ENCODE measurements at places on chromosomes 12 and 14.

DNA sequence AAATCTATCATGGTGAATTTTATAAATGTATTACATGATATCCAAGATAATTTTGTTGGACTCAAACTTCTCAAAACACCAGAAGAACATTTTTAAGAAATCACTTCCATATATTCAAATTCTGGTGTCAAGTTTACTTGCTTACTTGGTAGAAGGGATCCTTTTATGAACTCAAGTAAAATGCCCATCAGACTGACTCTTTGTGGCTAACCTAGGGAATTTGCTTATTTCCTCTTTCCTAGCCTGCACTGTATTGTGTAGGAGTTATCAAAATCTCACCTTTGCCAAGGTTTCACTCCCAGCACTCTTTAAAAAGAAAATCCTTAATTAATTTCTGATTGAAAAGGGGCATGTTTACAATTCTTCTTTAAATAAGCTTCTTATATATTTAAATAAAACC lies 196.5 kb downstream of the DUSP6 start:
- DNase-seq: no peak

DNA sequence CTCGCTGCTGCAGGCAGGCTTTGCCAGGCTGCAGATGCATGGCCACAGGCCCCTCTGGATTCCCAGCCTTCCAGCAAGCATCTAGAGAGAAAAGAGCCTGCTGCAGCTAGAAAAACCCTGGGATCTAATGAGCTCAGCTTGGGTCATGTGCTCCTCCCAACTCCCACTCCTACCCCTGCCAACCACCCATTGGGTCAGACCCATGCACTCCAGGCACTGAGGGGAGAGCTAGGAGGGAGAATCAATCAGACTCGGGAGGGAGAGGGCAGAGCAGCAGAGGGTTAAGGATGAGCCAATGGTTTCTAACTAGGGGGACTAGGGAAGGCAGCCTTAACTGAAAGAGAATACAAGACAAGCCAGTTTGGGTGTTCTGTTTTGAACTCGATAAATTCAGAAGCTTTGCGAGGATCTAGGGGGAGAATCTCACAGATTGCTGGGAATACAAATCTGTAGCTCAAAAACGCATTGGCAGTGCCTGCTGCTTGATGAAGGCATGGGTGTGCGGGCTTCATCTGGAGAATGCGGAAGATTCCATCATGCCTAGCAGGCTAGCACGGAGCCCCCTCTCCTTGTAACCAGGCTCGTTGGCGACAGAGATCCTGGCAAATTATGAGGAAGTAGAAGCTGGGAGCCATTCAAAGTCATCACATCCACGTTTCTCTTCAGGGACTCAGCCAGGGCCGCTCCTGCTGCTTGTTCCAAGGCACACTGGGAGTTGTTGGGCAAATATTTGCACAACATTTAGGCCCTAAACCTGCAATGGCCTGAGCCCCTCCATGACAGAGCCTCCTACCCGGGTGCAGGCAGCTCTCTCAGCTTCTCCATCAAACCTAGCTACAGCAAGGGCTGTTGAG lies 56.4 kb downstream of the VCPKMT start:
- DNase-seq: no peak

- peak; percentile 85 for DNase-seq
These were observed at the start of gene PSMC1 for GRCh38 chr14:90256354-90257131. Gene PSMC1, plus strand, starts transcription at chr14:90256553. Its CDS starts 45 bp downstream, at chr14:90256598.

DNA sequence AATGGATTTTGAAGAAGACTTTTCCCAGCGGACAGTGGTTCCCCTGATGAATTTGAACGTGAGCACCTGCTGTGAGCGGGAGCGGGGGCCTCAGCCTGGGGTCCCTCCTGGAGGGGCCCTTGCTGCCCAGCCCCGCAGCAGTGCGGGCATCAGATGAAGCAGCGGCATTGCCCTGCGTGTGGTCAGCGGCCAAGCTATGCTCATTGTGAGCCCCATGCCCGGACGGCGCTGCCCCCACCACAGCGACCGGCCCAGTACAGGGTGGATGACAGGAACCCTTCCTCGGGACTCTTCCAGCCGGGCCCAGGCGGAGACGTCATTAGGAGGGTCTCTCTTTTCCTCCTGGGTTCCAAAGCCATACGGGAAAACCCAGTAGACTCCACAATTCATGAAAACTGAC lies 3.5 kb downstream of the LRCOL1 start:
- no peak for DNase-seq

GRCh38 chr14:64703395-64704142 lies 655 bp upstream of the PLEKHG3 start:
- DNase-seq: no peak

- no peak for DNase-seq
These were observed 10.0 kb downstream of the EML1 start for GRCh38 chr14:99803106-99803775.

All from stimulated activated CD8-positive, alpha-beta memory T cell treated with anti-CD3 and anti-CD28 coated beads, Interleukin-7, amount 100 ng/mL, for 48 hours (primary cell).